ENCODE measurements at places on chromosomes 16 and 17. TPM values are rescaled to one million over a fixed set of nuclear protein-coding genes. Genes with fewer than 3 reads are reported as not detected.

DNA sequence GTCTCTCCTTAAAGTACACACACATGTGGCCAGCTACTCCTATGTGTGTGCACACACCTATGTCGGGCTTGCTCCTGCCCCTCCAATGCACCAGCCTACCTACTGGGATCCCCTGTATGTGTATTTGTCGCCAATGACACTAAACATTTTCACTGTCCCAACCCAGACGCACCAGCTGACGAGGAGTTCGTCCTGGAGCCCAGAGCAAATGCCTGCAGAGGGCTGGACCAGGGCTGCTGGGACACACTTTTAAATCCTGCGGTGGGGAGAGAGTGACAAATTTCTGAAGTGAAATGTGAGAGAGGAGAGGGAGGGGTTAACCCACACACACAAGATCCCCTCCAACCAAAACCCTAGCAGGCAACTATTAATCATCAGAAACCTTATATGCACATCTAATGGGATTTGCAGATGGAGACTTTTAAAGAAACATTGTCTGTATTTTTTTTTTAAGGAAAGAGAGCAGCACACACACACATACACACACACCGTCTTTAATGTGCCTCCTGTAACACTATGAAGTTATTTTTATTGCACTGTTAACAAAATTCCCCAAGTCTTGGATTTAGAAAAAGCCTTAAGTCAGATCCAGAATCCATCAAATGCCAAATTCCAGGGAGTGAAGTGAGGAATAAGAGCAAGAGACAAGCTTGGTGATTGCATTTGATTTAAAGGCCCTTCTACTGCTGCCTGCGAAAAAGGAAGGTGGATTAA lies at the start of gene MEOX1:
TSS of gene MEOX1 (minus strand) at position 224 of the 714 bp plus-strand sequence. CDS start 388 bp downstream, outside the sequence.
- DNase-seq = peak; percentile 38

- no peak for DNase-seq
Observed at GRCh38 chr17:6138761-6139446, 68.7 kb downstream of the WSCD1 start.

The CCL14 gene
- not detected for total RNA-seq

- peak; percentile 61 for DNase-seq
Observed at GRCh38 chr17:40290629-40291280, 3.1 kb downstream of the CDC6 start.

GRCh38 chr16:89036776-89037175 lies 56.9 kb upstream of the ACSF3 start:
- DNase-seq = no peak

GRCh38 chr16:1917056-1917664 lies 1.1 kb downstream of the HS3ST6 start:
- DNase-seq = no peak

DNA sequence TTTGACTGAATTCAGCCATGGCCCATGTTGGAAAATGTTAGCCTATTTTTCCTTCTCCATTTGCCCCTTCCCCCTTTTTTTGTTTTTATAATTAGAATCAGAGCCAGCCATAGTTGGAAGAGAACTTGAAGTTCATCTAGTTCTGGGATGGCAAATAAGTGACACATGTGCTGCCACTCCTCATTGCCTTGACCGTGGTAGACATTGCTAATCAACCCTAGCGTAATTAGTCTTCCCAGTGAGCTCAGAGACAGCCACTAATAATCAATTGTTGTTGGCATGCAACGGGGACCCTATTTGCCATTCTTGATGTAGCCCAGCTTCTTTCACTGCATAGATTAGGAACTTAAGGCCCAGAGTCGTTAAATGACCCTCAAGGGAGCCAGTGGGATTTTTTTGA lies 16.6 kb downstream of the CMIP start:
- no peak for DNase-seq

GRCh38 chr16:30010844-30011713 lies at the start of gene DOC2A:
Gene DOC2A, minus strand, starts transcription at chr16:30011027. Its CDS starts 805 bp downstream, at chr16:30010222.
- no peak for DNase-seq

GRCh38 chr17:59428916-59429485 lies 97.5 kb downstream of the YPEL2 start:
- DNase-seq = no peak

DNA sequence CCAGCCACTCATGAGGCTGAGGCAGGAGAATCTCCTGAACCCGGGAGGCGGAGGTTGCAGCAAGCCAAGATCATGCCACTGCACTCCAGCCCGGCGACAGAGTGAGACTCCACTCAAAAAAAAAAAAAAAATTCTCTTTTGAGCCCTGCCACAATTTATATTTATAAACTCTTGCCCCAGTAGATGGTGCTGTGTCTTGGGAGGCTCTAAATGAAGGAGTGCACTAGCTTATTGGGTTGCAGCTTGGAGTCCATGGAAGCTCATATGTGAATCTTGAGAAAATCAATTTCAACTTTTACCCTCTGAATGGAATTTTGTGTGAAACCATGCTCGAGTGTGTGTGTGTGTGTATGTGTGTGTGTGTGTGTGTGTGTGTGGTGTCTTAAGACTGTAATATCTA lies 420.1 kb downstream of the HS3ST4 start:
- DNase-seq = no peak

The CDRT15L2 gene
- total RNA-seq = not detected

- DNase-seq = peak; percentile 46
Observed at GRCh38 chr17:7858522-7858810, 663 bp downstream of the CYB5D1 start.

- DNase-seq = peak; percentile 79
Observed at GRCh38 chr16:58487566-58488351, 12.2 kb upstream of the NDRG4 start.

The EVPL gene
- total RNA-seq = 0.19 TPM

- peak; percentile 71 for DNase-seq
Observed at GRCh38 chr17:29807520-29808361, 122.3 kb downstream of the SSH2 start.

GRCh38 chr16:89365044-89365467 lies 125.3 kb downstream of the ANKRD11 start:
- DNase-seq = no peak

DNA sequence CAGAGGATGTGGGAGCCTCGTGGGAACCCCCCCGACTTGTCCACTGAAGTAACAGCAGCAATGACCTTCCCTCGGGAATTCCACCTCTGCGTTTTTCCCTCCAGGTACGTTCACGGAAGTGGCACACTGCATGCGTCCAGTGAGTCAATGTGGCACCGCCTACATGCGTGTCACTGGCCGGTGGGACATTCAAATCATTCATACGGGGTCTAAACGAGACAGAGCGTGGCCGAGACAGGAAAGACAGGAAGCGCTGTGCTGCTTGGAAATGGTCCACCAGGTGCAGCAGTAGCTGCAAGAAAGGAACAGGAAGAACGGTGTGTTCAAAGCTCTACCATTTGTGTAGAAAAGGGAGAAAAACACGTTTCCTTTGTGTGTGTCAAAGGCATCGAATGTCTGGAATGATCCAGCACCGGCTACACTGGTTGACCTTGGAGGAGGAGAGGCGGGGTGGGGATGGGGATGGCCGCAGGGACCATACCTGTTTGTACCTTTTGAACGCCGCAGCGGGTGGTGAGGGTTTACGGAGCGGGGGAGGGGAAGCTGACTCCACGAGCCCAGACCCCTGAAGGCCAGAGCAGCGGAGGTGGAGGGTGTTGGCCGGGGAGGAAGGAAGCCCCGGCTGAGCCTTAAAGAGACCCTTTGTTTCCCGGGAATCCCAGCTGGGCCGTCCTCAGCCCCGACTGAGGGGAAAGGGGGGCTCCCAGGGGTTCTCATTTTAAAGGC lies 1.7 kb upstream of the PGAP6 start:
- DNase-seq = peak; percentile 63

- no peak for DNase-seq
Observed at GRCh38 chr17:70181376-70181775, 12.0 kb downstream of the KCNJ2 start.

DNA sequence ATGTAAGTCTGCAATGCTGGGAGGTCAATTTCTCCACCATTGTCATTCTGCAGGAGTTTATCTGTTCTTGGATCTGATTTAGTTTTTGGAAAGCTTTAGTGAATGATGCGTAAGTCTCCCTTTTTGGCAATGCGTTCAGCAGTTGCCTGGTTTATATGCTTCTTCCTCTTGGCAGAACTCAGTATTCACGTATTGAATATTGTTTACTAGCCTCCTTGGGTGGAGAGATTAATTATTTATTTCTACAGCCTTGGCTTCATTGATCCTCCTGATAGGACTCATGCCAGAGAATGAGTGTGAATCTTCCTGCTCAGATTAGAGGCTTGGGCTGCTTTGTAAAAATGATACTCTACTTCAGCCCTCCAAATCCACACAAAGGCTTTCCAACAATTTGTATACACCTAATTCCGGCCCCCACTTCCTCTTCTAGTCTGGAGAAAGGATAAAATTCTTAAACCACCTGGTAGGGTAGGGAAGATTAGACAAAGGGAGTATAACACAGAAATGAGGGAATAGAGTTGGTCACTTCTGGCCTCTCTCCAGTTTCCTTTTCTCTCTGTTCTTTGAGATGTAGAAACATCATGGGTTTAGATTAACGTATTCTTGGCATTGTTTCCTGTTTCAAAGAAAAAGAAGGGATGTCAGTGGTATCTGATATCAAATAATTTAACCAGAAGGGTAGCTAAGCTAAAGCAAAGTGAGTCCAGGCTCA lies 929.8 kb downstream of the KCNJ2 start:
- no peak for DNase-seq

- peak; percentile 80 for DNase-seq
Observed at GRCh38 chr17:75848523-75849278, 4.5 kb upstream of the UNC13D start.

DNA sequence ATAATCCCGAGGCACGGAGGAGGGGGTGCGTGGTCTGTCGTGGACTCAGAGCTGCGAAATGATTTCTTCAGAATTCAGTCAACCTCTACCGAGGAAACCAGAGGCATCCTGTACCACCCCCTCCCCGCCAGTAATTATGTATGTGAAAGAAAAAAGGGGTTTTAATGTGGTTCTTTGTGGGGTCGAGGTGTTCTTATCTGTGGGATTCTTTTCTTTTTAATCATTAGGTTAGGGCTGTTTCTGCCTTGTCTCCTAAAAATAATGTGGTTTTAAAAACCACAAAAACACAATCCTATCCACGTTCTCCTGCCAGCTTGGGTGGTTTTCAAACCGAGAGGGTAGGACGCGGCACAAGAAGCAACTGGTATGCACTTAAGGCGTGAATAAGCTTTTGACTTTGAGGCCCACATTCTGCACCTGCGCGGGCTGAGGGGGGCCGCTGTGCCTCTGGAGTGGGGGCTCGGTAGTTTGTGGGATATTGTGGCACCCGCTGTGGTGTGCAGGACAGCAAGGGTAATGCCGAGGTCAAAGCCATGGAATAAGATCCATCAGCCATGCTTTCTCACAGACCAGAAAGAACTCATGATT lies 1.0 kb downstream of the SLC47A1 start:
- DNase-seq = peak; percentile 34

GRCh38 chr17:45906237-45906636 lies 11.9 kb downstream of the MAPT start:
- DNase-seq = no peak

- no peak for DNase-seq
Observed at GRCh38 chr16:88359008-88359407, 23.8 kb upstream of the ZNF469 start.

DNA sequence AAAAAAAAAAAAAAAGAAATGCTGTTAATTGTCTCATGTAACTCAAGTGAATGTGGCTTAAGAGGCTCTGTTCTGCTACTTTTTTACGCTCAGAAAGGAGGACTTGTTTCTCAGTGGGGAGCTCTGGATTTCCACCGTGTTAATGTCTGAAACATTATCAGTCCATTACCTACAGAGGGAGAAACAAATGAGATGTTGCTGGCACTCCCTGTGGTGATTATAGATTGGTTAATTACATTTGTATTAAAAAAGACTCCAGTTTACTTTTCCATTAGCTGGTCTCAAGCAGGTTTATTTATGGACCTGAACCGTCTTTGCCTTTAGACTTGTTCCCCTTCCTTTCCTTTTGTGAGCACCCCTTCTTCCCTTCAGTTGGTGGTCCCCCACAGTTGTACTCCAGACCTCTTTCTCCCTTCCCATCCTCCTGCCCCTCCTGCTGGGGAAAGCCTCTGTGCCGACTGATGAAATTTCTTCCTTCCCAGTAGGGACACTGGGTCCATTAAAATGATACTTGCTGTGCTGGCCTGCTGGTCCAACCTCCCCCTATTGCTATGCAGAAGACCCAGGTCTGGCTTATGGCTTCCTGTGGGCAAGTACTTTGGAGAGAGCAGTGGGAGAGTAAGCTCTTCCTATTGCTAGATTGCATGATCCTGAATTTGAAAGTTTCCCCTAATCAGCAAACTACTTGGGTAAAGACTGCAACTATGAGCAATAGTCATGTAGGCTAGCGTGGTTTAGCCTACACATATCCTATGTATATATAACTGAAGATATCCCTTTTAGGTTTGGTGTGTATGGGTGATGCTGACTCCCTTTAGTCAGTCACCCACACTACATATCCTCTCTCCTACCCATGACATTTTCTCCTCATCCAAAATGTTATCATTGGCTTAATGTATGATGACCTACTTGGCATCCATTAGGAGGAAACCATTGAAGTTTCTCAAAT lies 8.1 kb downstream of the CDC6 start:
- DNase-seq = no peak

DNA sequence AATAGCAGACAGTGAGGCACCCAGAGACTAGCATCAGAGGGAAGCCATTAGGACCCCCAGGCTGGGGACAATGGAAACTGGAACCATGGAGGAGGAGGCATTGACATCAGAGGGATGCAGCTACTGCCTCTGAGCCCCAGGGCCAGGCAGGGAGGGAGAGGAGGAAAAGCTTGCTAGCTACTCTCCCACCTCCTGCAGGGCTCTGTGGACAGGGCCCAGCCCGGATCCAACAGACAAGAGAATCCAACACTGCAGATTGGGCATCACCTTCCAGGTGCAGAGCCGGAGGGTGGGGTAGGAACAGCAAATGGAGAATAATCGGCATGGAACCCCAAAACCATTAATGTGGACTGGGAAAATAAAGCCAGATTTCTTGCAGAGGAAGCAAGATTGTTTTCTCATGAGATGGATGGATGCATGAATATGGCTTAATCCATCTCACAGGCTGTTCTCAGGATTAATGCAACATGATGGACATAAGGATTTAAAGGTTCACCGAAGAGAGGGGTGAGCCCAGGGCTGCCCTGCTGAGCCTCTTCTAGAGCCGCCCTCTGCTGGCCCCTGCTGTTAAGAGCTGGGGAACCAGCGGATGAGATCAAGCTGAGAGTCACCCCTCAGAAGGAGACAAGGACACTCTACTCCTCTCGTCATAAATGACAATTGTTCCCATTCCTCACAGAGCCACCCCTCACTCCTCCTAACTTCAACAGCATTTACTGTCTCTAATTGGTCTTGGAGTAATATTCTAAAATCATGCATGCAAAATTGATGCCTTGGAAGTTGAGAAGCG lies 48.8 kb downstream of the DNAH3 start:
- DNase-seq = peak; percentile 4

Measured in activated T-cell treated with anti-CD3 and anti-CD28 coated beads, Interleukin-2, amount 50 U/mL, for 72 hours (primary cell).